CMK (cell line): ENCODE measurements at places on chromosomes 16 and 17.

GRCh38 chr17:1627182-1627981, 1.3 kb downstream of the SLC43A2 start:
- DNase-seq = no peak

DNA sequence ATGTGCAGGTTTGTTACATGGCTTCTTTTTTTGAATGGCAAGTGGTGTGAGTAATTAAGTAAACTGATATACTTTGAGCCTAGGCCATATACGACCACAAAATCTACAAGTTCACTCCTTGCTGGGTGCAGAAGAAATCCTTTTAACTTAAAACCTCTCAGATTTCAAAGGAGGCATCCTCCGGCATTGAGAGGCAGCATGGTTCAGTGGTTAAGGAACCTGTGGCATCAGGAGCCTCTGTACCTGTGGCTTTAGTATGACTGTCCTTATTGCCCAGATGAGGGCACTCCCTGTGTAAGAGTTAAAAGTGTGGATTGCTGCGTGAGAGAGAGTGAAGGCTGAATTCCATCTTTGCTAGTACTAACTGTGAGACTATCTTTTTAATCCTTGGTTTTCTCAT, 3.3 kb downstream of the NLRP1 start:
- no peak for DNase-seq

GRCh38 chr17:76820039-76820438, 48.2 kb upstream of the MGAT5B start:
- no peak for DNase-seq

- peak; percentile 76 for DNase-seq
Observed at GRCh38 chr17:48107137-48108055, at the start of gene SNX11. SNX11 (plus strand) TSS chr17:48107766; CDS start chr17:48112044, 4,278 bp downstream.

- DNase-seq = no peak
Observed at GRCh38 chr17:42116705-42117396, 4.3 kb downstream of the KAT2A start.

DNA sequence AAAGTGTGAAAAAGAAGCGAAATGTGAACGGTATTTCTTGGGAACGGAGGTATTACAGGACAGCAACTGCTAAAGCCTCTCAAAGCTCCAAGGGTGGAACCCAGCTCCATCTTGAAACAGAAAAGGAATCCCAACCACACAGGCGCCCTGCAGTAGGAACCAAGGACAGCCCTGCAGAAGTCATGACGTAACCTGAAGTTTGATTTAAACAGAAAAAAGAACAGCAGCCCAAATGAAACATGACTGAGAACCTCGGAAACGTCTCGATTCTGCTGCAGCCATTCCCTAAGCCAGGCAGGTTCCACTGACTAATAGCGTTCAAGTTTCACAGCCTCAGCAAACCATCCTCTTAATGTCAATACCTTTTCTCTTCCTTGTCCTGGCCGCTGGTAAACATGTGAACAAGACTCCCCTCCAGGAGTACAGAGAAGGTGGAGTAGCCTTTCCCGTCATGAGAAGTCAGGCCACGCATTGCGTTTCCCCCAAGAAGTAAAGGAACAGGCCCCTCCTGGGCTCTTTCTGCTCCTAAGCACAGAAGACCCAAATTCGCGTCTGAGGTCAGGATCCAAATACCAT, 20.1 kb downstream of the SIAH1 start:
- DNase-seq = no peak

GRCh38 chr16:52677501-52677900, 130.6 kb upstream of the TOX3 start:
- no peak for DNase-seq

GRCh38 chr16:2592786-2593185, 55.0 kb downstream of the PDPK1 start:
- DNase-seq = no peak

DNA sequence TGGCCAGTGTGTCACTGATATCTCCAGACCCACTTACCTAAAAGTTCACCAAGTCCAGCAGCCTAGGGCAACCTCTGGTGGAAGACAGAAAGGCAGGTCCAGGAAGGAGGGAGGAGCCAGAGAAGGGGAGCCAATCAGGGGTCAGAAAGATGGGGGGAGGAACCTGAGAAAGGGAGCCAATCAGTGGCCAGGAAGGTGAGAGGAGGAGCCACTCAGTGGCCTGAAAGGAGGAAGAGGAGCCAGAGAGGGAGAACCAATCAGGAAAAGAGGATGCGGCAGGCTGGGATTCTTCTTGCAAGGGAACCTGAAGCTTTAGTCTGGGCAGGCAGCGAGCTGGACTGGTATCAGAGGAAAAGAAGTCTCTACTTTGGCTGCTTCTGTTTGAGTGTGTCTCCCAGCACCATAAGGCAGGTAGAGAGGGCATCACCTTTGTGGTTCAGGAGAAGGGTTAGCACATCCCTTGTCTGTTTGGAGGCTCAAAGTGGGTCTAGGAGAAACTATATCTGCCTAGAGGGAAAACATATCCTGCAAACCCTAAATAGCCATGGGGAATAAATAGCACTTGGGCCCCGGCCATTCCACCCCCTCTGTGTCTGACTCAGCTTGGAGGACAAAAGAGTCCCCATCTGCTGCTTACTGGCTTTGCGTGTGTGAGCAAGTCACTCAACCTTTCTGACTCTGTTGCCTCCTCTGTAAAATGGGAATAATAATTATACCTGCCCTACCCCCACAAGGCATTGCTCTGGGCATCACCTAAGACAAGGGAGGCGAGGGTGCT, 43.4 kb upstream of the CRHR1 start:
- DNase-seq = peak; percentile 35

DNA sequence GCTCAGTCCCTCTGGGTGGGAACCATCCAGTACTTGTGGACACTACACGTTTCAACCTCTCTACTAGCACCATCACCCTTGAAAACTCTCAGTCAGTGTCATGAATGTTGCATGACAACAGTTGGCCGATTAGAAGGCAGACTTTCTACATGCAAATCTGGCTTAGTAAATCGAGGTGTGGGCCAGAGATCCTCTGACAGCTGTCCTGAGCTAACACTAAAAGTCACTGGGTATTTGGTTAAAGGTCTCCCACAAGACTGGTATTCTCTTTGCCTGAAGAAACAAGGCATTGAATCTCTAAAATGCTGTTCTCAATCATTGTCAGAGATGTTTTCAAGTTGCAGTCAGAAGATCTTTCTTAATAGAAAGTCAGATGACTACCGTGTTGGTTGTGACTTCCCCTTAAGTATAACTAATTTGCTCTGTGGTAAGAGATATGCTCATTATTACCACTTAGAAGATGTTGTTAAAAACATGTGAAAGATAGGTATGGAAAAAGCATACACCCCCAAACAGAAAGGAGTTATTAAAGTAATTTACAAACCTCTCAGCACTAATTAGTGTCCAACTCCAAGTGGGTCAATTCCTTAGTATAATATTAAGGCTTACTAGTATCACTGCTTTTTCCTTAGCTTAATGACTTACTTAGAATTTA, 62.3 kb downstream of the WNT3 start:
- no peak for DNase-seq

- no peak for DNase-seq
Observed at GRCh38 chr17:13118311-13118710, 100.5 kb upstream of the ELAC2 start.

DNA sequence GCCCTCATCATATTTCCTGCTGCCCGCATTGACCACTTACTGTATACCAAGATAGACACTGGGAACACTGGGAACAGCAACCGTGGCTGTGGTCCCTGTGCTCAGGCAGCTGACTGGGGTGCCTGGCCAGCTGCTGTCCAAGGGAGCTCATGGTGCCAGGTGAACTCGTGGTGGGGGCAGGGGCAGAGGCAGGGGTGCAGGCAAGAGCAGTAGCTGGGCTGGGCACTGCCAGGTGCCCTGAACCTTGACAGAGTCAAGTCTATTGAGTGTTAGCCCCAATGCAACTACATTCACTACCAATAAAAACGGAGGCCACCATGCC, 202.5 kb downstream of the C16orf78 start:
- no peak for DNase-seq

DNA sequence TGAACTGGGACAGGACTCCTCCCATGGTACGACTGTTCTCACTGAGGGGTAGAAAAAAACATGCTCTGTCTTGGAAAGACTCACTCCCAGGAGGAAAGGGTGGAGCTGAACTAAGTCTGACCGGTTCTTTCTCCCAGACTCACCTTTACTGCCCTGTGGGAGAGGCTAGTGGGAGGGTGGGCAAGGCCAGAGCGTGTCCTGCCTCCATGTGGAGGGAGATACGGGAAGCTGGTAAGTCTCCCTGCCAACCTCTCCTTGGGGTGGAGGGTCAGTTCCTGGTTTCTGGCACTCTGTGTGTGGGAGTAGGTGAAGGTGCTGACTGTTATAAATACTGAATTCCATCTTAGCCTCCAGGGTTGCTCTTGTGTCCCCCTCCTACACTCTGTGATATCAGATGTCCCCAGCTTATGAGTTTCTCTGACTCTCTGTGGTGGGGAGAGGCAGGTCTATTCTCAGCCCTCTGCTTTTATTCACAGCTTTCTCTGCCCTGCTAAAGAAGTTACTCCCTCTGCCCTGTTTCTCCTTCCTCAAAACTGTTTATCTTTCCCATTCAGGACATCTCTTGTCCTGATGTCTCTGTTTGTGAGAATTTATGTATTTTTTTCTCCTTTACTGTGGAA, 26.9 kb upstream of the FAM20A start:
- no peak for DNase-seq

DNA sequence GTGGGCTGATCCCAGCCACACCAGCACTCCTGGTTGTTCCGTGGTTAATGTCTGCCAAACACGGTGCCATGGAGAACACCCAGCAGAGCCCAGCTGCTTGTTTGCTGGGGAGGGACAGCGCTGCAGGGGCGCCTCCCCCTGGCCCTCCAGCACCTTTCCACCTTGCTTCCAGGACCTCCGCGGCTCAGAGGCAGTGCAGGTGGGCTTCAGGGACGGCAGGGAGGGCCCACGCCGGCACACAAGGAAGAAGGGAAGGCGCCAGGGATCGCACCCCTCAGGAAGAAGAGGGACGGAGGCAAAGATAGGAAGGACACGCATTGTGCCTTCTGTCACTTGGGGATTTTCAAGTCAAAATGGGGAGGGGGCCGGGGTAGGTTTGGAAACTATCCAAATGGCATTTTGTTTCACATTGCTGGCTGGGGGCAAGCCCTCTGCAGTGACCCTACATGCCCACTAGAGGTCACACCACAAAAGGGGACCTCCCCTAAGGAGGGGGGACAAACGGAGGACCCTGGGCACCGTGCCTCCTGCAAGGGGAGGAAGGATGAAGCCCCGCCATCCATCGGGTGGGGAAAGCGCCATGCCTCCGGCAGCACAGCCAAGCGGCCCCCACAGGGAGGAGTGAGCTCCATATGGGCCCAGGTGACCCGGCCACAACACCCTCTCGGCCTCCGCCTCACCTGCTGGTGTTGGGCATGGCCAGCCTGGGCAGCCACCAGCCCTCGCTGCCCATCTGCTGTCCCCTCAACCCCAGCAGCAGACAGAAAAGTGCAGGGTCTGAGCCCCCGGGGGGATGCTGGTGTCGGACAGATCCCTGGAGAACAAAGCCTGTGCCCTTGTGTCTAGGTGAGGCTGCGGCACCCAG, 7.5 kb upstream of the C16orf95 start:
- no peak for DNase-seq

DNA sequence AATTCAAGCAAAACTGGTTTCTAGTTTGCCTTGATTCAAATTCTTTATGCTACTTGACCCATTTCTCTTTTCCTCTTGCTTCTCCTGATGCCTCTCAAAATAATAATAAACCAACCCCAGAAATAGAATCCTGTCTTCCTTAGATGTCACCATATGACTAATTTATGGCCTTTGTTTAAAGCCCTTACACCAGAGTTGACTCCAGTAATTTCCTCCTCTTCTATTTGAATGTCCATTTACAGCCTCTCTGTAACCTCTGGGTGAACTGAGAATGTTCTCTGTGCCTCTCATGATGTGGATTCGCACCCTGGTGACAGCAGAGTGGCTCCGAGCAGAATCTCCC, 31.5 kb downstream of the ZFHX3 start:
- no peak for DNase-seq

DNA sequence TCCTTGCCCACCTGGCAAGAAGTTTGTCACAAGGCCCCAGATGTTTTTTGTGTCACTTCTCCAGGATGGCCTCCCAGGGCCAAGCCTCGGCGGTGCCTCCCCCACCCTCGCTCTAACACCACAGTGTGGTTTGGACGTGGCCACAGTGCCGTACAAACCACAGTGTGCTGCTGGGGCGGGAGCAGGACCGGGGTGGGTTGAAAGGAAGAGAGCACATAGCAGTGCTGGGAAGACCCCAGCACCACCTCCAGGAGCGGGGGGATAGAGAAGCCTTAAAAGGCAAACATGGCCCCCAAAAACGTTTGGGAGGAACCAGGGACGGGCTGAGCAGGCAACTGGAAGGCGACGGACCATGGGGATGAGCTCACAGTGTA, 5.0 kb upstream of the BCL6B start:
- DNase-seq = no peak

DNA sequence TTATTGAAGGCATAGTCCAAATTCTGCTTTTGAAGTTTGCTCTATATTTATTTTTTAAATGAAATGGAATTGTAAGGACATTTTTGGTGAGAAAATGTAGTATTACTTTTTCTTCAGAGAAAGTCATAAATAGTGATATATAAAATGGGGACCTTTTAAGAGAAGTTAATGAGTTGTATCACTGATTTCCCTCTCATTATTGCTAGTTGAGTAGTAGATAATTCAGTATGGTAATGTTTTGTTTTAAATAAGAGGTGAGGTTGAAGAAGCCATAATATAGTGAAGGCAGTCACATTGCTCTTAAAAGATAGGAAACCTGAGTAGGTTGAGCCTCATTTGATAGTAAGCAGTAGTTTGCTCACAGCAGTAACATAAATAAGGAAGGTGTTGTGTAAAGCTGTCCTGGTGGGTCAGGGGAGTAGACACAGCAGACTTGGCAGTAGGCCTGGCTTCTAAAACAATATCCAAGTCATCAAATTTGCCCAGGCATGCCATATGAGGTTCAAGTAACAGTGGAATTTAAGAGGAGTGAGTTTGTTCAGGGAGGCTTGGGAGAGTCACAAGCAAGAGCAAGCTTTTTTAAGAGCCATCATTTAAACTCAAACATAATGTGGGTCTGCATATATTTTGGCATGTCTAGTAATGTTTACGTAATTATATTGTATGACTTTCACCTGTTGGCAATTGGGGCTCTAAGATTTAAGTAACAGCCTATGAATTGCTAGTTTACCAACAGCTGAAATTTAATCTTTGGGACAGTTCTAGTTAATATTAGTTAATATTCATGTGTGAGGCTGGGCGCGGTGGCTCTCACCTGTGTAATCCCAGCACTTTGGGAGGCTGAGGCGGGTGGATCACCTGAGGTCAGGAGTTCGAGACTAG, 6.5 kb downstream of the NFATC3 start:
- DNase-seq = no peak

DNA sequence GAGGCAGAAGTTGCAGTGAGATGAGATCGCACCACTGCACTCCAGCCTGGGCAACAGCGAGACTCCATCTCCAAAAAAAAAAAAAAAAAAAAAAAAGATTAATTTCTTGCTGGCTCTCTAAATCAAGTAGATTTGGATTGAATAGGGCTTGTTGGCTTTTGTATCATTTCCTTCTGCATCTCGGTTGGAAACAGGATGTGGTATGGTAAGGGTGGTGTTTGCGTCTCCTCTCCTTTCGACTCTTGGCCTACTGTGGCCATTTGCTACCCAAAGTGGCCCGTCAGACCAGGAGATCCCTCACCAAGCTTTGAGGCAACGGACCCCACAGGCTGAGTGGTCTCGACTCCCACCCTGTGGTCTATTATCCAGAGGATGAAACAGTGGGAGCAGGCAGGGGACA, 168.0 kb upstream of the IRX3 start:
- DNase-seq = no peak
